ENCODE measurements at places on chromosomes 12 and 14.

- no peak for DNase-seq
Observed at GRCh38 chr12:113155646-113156045, 6.1 kb downstream of the CFAP73 start.

DNA sequence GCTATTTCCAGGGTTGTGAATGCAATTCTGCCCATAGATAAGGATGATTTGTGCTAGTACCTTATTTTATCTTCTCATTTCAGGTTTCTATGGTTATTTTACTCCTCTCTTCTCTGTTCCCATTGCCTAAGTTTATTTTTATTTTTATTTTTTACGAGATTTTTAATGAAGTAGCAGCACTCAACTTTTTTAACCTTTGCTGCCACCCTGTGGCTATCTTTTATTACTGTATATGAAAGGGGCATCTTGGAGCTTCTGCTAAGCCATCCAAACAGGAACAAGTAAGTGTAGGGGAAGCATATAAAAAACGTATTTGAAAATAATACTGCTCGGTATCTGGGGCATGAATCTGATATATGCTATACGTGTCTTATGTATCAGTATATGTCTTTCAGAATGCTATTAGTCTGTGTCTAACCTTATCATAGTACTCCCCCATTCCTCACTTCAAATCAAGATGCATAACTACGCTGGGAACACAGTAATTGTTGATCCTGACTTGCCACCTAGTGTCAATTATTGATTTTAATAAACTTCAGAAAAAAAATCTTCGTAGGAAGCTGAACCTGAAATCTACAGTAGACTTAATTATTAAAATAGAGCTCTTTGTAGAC, 60.3 kb downstream of the KLRG1 start:
- no peak for DNase-seq

DNA sequence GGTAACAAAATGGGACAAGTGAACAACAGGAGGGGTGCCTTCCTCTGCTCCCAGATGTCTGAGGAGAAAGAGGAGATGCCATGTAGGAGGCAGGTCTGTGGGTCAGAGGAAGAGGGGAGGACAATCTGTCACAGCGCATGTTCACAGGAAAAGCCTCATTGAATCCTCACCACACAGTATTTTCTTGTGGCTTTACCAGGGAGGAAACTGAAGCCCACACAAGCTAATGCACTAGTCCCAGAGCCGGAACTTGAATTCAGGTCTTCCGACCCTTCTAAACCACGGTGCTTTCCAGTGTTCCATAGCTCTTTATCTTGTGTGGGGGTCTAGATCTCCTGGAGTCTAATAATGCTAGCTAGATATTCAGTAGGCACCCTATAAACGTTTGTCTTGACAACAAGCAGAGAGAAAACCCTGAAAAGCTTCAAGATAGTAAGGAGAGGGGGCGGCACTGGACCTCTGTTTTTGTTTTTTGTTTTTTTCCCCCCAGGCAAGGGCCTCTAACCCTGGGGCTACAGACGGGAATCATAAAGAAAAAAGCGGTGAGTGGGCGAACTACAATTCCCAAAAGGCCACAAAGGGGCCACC, 371 bp upstream of the SHMT2 start:
- no peak for DNase-seq

DNA sequence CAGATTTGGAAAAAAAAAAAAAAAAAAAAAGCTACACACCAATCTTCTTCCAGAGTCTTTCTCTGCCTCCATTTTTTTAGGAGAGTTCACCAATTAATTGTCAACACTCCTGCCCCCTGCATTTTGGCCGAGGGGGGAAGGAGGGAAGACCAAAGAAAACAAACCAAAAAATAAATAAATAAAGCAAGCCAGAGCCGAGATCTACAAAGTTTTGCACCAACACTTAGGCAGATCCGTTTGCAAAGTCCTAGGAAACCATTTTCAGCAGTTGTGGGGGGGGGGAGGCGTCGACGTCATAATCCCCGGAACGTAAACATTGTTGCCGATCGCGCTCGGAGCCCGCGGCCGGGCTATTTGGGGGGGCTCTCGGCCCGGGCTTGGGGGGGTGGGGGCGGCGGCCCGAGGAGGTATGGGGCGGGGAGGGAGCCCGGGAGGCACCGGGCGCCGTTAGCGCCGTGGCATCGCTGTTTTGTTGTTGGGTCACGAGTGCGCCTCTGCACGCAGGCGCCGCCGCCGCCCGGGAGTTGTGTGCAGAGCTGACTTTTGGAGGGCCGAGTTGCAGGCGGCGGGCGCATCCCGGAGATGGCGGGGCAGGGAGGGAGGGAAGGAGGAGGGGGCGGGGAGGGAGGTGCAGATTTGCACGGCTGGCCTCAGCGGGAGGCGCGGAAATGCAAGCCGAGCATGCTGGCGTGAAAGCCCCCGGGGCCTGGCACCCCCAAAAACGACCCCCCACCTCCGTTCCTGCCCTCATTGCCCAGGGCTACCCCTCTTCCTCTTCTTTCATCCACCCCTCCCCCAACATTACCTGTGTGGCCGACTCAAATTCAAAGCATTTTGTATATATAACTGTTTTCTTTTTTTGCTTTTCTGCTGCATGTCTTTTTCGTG, 598 bp downstream of the KDM2B start:
- peak; percentile 65 for DNase-seq

GRCh38 chr14:83575301-83575700, 1954.6 kb upstream of the FLRT2 start:
- DNase-seq = no peak

GRCh38 chr14:99176156-99176945, 95.6 kb downstream of the BCL11B start:
- no peak for DNase-seq

GRCh38 chr12:14219156-14219555, 146.3 kb upstream of the ATF7IP start:
- no peak for DNase-seq

DNA sequence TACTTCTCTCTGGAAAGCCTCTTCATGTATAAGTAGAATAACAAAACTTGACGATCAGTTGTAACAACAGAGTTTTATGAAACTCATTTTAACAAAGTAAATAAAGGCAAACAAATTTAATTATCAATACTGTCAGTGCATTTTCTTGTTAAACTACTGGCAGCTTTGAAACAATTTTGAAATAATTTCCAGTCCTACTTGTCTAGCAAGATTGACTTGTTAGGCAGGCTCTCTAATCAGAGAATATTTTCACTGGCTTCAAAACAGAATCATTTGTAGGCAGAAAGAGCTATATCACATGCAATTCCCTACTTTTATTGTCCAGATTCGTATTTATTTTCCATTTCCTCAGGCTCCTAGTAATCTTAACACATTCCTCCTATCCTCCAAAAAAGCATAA, 45.9 kb upstream of the SLC6A13 start:
- DNase-seq = no peak

GRCh38 chr14:23285530-23286019, 357 bp downstream of the HOMEZ start:
- no peak for DNase-seq

DNA sequence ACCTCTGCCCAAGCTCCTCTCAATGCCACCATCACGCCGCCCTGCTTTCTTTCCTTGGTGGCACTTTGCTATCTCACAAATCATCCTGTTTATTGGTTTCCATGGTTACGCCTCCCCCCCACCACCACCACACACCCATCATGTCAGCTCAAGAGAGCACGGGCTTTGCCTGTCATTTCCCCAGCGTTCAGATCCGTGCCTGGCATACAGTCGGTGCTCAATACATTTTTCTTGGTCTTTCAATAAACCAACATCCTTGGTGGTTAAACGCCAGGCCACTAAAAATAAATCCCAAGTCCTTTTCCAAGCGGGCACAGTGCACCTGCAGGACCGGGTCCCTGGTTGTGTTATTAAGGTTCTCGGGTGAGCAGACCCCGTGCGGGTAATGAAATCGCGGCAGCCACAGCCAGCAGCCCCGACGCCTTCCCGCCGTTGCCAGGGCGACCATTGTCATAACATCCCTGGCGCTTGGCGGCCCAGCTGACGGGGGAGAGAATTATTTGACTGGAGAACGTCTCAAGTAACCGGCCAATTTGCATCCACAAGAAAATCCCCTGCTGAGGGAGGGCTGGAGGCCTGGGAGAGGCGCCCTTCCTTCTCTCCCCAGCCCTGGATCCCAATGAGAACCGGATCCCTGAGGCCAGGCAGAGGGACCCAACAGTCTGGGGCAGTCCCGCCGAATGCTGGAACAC, 92.9 kb downstream of the KSR2 start:
- peak; percentile 84 for DNase-seq

DNA sequence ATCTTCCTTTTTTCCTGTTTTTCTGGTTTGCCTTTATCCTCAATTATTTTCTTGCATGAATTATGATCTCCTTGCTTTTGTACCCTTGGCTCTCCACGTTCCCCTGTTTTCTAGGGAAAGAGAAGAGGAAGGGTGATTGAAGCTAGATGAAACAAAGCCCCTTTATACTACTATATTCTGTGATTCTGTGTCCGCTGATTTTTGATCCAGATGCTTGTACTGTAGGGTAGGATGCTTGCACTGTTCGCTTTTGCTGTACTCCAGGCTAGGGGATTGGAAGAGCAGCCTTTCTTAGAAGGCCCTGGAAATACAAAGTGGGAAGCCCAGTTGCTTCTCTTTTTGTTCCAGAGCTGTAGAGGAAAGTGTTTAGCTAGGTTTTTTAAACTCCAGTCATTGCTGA, 35.1 kb upstream of the KLHDC2 start:
- DNase-seq = no peak

DNA sequence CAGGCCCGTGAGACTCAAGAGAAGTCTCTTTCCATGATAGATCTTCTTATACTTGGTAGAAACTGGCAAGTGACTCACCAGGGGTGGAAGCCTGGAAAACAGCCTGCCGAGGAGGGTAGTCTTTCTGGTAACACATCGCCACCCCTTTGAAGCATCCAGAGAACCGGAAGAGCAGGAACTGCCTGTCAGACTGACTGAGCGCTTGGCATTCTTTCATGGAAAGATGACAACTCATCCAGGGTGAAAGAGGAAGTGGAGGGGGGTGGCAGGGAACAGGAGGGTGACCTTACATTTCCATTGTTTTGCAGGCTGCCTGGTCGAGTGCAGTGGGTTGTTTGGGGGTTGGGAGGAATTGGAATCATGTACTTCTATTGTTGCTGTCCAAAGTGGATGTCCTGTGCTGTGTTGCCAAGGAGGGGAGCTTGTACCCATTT, 34.5 kb downstream of the PRKCH start:
- DNase-seq = no peak

- no peak for DNase-seq
Observed at GRCh38 chr12:15329891-15330290, 7.6 kb downstream of the PTPRO start.

- DNase-seq = no peak
Observed at GRCh38 chr12:13597166-13597565, 384.2 kb downstream of the GRIN2B start.

- no peak for DNase-seq
Observed at GRCh38 chr14:68612049-68612448, 180.8 kb downstream of the ZFP36L1 start.

- no peak for DNase-seq
Observed at GRCh38 chr12:108213871-108214445, 84.9 kb downstream of the WSCD2 start.

DNA sequence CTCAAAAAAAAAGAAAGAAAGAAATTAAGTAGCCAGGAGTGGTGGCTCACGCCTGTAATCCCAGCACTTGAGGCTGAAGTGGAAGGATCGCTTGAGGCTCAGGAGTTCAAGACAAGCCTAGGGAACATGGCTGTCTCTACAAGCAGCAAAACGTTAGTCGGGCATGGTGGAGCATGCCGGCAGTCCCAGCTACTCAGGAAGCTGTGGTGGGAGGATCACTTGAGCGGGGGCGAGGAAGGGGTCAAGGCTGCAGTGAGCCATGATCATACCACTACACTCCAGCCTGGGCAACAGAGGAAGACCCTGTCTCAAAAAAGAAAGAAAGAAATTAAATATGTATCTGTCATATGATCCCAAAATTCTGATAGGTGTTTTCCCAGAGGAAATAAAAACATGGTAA, 5.3 kb downstream of the RAD52 start:
- no peak for DNase-seq

DNA sequence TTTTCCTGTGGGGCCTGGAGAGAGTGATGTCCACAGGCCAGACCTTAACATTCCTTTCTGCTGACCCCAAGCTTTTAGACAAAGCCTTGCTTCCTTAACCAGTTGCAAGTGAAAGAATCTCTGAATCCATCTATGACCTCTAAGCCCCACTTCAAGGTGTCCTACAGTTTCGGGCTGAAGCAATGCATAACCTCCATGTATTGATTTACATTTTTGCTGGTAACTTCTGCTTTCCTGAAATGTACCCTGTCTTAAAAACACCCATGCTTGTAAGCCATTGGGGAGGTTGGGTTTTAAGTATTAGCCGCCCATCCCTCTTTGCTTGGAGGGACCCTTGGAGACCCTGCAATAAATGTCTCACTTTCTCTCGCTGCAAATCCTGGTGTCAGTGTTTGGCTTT, 190.6 kb downstream of the VRK1 start:
- no peak for DNase-seq

DNA sequence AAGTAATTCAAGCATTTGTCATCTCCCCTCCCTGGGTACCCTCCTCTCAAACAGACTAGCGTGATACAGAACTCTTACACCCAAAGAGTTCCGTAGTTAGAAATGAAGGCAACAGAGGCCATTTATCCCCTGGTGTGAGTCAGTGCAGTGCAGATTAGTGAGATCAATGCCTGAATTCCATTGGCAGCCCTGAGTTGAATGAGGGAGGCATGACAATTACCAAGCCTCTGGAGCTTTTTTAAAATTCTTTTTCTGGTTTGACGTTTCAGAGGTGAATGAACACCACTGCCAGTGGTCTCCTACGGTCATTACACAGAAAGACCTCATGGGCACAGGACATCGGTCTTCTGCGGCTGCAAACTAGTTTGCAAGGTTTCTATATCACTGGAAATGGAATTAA, 94.4 kb downstream of the PRIMA1 start:
- DNase-seq = no peak

GRCh38 chr12:108730365-108731104, 783 bp downstream of the CORO1C start:
- DNase-seq = peak; percentile 30

DNA sequence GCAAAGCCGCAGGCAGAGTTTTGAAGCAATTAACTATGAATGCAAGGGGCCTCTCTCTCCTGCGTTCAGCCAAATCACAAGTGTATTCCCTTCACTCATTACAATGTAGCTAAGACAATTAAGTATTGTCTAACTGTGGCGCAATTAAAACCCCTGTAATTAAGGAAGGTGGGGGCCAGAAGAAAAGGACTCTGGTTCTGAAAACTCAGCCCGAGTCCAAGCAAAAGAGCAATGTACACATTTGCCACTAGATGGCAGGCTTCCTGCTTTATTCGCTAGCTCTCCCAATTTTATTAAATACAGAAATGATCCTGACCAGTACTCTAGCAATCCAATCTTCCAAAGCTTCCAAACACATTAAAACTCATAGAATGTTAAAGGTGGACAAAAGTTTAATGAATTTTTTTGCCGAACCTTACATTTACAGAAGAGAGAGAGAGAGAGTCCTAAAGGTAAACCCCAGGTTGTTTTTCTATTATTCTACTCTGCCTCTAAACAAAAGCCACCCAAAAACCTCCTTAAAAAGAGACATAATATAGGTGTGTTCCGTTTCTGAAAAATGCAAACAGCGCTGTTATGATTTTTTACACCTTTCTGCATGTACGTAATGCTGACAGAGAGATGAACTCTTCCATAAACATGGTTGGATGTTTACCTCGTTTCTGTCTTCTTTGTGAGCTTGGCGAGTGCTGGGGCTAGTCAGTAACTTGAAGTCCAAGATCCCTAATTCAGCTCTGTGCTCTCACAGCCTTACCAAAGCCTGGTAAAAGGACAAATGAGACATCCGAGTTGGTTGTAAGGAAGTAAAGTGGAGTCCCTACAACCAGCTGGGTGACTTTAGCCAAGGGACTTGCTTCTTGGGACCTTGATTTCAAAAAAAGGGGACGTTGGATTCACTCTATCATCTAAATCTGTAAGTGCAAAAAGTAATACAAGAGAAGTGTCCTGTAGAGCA, 50.9 kb upstream of the VASH1 start:
- peak; percentile 43 for DNase-seq
